ENCODE measurements at places on chromosomes 2 and 18. TPM values are rescaled to one million over a fixed set of nuclear protein-coding genes. Genes with fewer than 3 reads are reported as not detected.

- no peak for DNase-seq
These were observed 487 bp downstream of the STARD6 start for GRCh38 chr18:54357082-54357659.

DNA sequence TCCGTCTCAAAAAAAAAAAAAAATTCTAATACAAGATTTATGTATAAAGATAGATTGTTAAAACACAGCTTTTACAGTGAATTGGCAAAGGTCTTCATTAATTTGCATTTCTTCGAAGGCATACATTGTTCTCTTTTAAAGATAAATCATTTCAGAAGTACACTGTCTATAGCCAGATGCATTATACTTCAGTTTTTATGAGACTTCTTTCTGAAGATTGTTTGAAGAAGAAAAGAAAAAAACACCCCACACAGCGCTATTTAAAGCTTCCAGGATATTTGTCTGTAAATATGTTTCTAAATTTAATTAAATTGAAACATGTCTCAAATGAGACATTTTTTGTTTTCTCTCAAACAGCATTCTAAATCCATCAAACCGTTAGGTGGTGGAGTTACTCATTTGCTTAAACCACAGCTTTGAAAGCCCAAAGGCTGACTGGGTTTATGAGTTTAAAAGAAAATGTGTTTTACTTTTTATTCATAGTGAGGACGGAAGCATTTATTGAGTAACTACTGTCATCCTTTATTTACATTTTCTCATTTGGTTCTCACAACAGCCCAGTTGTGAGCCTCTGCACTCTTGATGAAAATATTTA, 42.4 kb upstream of the C1GALT1C1L start:
- DNase-seq, result no peak

- no peak for DNase-seq
These were observed 303.7 kb downstream of the TRIB2 start for GRCh38 chr2:13020469-13020868.

- no peak for DNase-seq
These were observed 12.2 kb downstream of the ARPC2 start for GRCh38 chr2:218229239-218229638.

DNA sequence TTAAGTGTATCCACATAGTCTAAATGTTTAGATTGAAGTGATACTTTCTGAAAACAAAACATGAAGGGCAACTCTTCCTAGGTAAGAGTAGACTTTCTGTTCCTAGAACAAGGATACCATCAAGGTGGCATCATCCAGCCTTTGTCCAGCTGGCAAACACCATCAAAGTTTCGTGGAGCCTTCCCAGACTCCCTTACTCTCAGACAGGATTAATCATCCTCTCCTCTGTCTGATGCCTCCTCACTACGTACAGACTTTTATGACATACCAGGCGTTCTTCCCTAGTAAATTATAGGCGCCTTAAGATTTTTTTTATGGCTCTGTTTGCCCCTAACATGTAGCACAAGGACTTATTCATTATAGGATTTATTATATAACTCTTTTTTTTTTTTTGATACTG, 29.4 kb upstream of the ASNSD1 start:
- DNase-seq, result no peak

- DNase-seq, result no peak
These were observed 29.9 kb upstream of the REG3A start for GRCh38 chr2:79189465-79189864.

- no peak for DNase-seq
These were observed 80.0 kb downstream of the PRPF40A start for GRCh38 chr2:152637251-152637650.

DNA sequence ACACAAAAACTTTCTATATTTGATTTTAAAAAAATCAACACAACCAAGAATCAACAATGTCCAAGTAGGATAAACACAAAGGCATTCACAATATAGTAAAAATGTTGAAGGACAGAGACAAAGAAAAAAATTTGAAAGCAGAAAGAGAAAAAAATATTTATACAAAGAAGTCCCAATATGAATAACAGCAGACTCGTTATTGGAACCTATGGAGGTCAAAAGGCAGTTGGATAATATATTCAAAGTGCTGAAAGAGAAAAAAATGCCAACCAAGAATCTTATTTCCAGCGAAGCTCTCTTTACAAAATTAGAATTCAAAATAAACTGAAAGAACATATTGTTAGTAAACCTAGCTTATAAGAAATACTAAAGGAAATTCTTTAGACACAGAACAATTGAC, 859.5 kb downstream of the LRP1B start:
- no peak for DNase-seq

DNA sequence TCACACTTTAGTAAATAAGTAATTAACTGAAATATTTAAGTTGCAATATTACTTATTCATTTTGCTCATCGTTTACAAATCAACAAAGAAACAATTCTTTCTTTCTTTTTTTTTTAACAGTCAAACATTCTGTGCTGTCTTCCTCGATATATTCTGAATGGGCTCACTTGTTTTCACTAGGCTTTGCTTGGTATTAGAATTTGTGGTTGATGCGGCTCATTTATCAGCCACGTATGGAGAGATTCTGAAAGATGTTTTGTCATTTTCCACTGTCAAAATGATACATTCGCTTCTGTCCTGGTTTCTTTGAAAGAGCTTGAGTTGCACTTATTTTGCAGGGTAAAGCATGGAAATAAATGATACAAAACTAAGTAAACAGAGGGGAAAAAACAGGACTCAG, 323.7 kb downstream of the LRRTM1 start:
- no peak for DNase-seq

DNA sequence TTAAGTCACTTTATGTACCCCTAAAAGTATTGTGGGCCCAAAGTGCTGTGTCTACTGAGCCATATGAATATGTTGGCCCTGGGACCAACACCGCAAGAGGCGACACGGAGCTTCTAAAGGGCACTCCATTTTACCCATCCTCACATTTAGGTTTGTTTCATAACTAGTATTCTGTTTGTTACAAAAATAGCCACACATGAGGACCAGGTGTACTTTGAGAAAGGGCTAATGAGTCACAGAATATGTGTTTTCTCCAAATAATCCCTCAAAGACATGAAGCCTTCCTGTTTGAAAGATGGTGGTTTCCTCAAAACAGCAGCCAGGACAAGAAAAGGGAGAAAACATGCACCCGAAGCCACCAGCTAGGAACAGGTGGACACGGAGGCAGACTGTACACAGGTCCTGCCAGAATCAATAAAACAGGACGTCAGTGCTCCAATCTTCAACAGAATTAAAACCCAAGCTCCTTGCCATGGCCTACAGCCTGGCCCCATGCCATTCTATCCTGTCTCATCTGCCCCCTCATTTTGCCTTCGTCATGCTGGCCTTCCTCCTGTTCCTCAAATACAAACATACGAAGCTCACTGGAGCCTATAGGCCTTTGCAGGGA, 21.8 kb upstream of the GRB14 start:
- no peak for DNase-seq

- DNase-seq, result no peak
These were observed 1.9 kb downstream of the NOP58 start for GRCh38 chr2:202267495-202267894.

DNA sequence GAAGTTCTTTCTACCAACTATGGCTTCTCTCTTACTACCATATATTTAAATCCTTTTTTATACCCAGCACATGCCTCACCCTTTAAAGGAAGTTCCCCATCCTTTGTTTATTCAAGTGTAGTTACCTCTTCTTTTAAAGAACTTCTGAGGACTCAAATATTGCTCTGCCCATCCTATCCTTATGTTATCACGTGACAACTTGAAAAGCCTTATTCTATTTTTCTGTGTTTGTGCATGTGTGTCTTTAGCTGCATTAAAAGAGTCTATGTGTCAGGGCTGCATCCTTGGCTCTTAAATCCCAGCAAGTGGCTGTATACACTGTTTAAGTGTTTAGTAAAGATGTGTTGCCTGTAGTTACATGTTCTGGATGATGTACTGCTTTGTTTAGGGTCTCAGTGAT, 22.5 kb downstream of the FSHR start:
- no peak for DNase-seq

DNA sequence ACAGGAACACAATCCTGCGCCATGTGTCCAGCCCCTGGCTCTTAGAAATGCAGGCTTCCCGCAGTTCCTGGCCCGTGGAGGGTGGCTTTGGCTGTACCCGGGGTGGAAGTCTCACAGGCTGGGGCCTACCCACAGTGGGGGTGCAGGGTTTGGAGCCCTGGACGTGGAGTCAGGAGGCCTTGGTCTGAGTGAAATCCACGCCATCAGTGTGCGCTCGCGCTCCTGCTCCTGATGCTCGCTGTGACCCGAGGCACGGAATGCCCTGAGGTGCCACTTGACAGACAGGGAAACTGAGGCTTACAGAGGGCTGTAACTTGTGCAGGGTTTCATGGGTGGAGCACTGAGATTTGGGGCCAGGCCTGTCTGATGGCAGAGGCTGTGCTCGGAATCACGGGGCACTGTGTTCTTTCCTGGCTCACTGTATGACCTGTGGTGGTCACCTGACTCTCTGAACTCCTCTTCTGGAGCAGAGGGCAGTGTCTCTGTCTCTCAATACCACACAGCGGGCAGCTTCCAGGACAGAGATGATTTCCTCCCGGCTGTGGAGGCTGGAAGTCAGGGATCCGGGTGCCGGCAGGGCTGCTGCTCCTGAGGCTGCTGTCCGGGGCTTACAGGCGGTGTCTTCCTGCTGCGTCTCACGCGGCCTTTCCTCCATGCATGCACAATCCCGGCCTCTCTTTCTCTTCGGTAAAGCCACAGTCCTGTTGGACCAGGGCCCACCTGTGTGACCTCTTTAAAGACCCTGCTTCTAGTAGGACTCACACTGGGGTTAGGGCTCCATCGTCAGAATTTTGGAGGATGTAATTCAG, 25.9 kb upstream of the ALLC start:
- DNase-seq, result no peak

GRCh38 chr2:30509716-30510115, 62.7 kb downstream of the LCLAT1 start:
- DNase-seq, result no peak

- DNase-seq, result peak; percentile 36
These were observed 96.2 kb upstream of the SNTG2 start for GRCh38 chr2:854460-854859.

- no peak for DNase-seq
These were observed 122.0 kb downstream of the ZNF521 start for GRCh38 chr18:25229920-25230319.

- no peak for DNase-seq
These were observed 8.5 kb downstream of the RAB17 start for GRCh38 chr2:237581751-237582746.

DNA sequence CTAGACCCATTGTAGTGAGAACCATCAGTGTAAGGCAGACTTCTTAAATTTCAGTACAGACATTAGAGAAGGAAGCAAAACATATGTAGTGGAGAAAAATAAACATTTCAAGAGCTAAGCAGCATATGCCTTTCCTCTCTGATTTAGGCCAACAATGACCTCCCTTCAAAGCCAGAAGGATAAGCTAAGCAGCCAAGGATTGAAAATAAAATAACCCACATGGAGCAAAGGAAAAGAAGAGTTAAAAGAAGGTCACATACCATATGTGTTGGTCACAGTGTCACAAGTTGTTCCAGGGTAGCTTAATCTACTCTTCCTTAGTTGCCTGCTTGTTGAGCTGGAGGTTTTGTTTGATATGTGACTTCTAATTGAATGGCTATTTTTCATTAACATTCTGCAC, 15.6 kb upstream of the LAMA1 start:
- no peak for DNase-seq

GRCh38 chr18:55351241-55351691, 236.7 kb downstream of the TCF4 start:
- DNase-seq, result no peak

- no peak for DNase-seq
These were observed 242.1 kb downstream of the ALPK2 start for GRCh38 chr18:58386780-58387179.

- no peak for DNase-seq
These were observed 11.7 kb downstream of the BIN1 start for GRCh38 chr2:127095367-127095641.

DNA sequence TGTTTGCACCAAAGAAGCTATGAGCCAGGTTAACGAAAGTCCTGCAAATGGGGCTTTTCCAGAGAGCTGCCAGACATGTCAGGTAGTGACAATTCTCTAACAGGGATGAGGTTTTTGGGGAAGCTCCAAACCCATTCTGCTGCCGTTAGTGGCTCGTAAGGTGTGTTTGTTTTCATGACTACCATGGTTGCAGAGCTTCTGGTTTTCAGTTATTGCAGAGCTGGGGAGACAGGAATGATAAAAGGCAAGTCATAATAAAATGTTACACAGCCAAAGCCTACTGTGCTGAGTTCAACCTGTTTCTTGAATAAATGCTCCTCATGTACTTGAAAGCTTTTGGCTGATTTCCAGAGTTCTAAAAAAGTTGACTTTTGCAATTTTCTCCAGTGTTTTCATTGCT, 209.2 kb upstream of the STK17B start:
- DNase-seq, result no peak

DNA sequence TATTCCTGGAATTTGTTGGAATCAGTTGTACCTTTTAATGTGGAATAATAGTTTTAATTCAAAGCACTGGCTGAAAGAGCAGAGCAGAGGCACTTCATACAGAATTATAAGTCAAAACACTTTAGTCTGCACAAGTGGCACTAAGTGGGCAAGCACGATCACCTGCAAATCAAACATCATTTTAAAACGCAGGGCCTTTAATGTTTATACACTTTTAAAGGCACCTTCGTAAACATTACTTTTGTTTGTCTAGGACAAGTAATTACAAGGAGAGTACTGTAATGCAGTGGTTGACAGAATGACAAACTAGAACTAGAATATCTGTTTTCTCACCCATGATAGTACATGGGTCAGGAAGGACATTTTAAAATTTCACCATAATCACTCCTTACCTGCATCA, 36.4 kb downstream of the LANCL1 start:
- no peak for DNase-seq

GRCh38 chr18:31658670-31659575, 25.5 kb downstream of the B4GALT6 start:
- no peak for DNase-seq

- DNase-seq, result no peak
These were observed 767.4 kb downstream of the MBD2 start for GRCh38 chr18:53457068-53457467.

- DNase-seq, result no peak
These were observed 41.8 kb downstream of the CYRIA start for GRCh38 chr2:16623564-16624435.

DNA sequence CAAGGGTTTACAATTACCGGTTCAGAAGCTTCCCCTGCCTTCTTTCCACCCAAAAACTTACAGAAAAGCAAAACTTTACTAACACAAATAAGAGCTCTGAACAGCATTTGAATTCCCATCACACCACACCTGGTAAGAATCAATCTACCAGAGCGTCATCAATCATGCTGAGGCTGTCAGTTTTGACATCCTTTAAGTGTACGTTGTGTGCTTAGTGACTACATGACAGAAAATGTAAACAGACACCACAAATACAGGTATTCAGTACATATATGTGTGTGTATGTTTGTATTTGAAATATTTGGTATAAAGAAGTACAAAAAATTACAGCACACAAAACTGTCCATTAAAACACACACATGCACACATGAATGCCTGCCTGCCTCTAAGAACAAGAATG, 523.5 kb downstream of the TMEM182 start:
- no peak for DNase-seq

GRCh38 chr2:85761512-85761944, 7.7 kb downstream of the ATOH8 start:
- DNase-seq, result no peak

ELMOD3 gene
- 9.2 TPM for total RNA-seq

TBR1 gene
- total RNA-seq, result 0.17 TPM

CNNM3 gene
- 31.1 TPM for total RNA-seq

C1QL2 gene
- total RNA-seq, result not detected

NEU4 gene
- 0.34 TPM for total RNA-seq

DHRS9 gene
- 0.15 TPM for total RNA-seq

STK39 gene
- total RNA-seq, result 118 TPM

ADCYAP1 gene
- total RNA-seq, result not detected

ZDBF2 gene
- total RNA-seq, result 9.2 TPM

IL1RL2 gene
- total RNA-seq, result not detected

DSEL gene
- 0.05 TPM for total RNA-seq

FBXO41 gene
- total RNA-seq, result 34.9 TPM

ANTXR1 gene
- 25.7 TPM for total RNA-seq

All from HCT116 (cell line).